ENCODE measurements at places on chromosomes 5 and 9.

GRCh38 chr5:19002111-19002510 is 985.9 kb downstream of the CDH18 start:
- no peaks in the 10 kb centered on the region for H3K4me1 ChIP-seq
- no peak overlapping the region for H3K27ac ChIP-seq
- no peak for DNase-seq
- H3K4me3 ChIP-seq, result no peak overlapping the region
- no peaks in the 10 kb centered on the region for H3K27me3 ChIP-seq

GRCh38 chr5:138952962-138953361 is 77.8 kb upstream of the LRRTM2 start:
- no peaks in the 10 kb centered on the region for H3K36me3 ChIP-seq
- H3K27ac ChIP-seq, result no peak overlapping the region
- H3K4me3 ChIP-seq, result no peak overlapping the region
- H3K4me1 ChIP-seq, result no peaks in the 10 kb centered on the region

GRCh38 chr9:4904322-4905134 is 80.5 kb upstream of the JAK2 start:
- no peak overlapping the region for H3K27ac ChIP-seq
- H3K27me3 ChIP-seq, result no peaks in the 10 kb centered on the region
- no peak for DNase-seq
- H3K4me1 ChIP-seq, result no peaks in the 10 kb centered on the region

DNA sequence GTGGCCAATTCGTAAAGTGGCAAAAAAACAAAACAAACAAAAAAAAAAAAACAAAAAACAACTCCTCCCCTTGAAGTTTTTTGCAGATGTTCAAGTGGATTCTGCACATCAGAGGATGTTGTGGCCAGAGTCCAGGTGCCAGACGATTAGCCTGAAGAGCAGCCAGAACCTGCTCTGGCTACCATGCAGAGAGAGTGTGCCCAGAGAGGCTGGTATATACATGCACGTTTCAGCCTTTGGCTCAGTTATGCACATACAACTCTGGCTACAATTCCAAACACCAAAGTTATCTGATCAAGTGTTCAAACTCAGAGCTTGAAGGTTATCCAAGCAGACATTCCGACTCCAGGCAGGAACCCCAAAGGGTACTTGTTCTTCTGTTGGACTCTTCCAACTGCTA is 34.7 kb downstream of the GGTA1 start:
- H3K27me3 ChIP-seq, result peaks cover 4% of the 10 kb centered on the region
- H3K36me3 ChIP-seq, result no peaks in the 10 kb centered on the region
- H3K4me3 ChIP-seq, result no peak overlapping the region
- no peak overlapping the region for H3K27ac ChIP-seq
- H3K4me1 ChIP-seq, result peaks cover 6% of the 10 kb centered on the region
- no peak for DNase-seq

- H3K27ac ChIP-seq, result no peak overlapping the region
- H3K36me3 ChIP-seq, result no peaks in the 10 kb centered on the region
- H3K27me3 ChIP-seq, result no peaks in the 10 kb centered on the region
- no peak overlapping the region for H3K4me3 ChIP-seq
- no peaks in the 10 kb centered on the region for H3K4me1 ChIP-seq
- DNase-seq, result no peak
Observed at GRCh38 chr5:23027331-23027730, 174.2 kb upstream of the CDH12 start.

- H3K4me1 ChIP-seq, result no peaks in the 10 kb centered on the region
- H3K27me3 ChIP-seq, result no peaks in the 10 kb centered on the region
- no peak overlapping the region for H3K27ac ChIP-seq
- H3K4me3 ChIP-seq, result no peak overlapping the region
Observed at GRCh38 chr5:98428806-98429205, 344.7 kb upstream of the RGMB start.

DNA sequence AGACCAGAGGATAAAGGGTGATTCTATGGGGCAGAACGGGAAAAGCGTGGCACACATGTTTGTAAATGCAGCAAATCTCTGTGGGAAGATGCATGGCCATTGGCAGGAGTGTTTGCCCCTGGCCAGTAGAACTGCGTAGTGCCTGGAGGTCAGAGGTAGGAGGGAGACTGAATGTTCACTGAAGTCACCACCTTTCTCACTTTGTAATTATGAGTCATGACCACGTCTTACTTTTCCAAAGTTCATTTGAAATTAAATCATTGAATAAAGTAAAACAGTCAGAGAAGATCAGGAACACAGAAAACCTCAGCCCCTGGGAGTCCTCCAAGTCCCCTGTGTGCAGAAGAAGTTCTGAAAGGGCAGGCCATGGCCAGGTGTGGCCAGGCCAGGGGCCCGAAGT is 4.6 kb downstream of the PTGES start:
- no peak for DNase-seq
- no peaks in the 10 kb centered on the region for H3K27me3 ChIP-seq
- H3K36me3 ChIP-seq, result no peaks in the 10 kb centered on the region
- no peak overlapping the region for H3K4me3 ChIP-seq
- no peak overlapping the region for H3K27ac ChIP-seq
- peaks cover 40% of the 10 kb centered on the region for H3K4me1 ChIP-seq

Data from HCT116 (cell line).